Vagina (tissue), 2 donors: ENCODE measurements at places on chromosomes 5 and 9.

GRCh38 chr9:114722937-114723620 lies 41.1 kb upstream of the TEX48 start:
- no peak for DNase-seq

GRCh38 chr5:42595597-42595996 lies 161.0 kb upstream of the CCDC152 start:
- no peak for DNase-seq

DNA sequence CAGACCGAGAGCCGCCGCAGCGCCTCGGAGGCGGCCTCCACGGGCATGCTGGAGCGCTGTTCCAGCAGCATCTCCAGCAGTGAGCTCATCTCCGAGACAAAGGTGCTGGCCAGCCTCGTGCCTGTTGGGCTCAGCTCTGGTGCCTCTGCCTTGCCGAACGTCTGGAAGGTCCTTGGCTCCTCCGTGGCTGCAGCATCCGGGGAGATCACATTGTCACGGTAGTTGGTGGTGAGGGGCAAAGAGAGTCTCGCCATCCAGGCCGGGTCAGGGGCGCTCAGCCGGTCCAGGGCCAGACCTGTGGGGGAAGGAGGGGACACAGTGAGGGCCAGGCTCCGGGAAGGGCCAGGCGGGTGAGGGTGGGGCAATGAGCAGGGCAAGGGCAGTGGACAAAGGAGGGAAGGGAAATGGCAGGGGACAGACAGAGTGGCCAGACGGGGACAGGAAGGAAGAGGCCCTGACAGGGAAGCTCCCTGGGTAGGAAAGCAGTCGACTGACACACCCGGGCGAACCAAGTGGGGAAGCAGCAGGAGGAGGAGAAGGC lies 12.4 kb downstream of the PCDH12 start:
- DNase-seq, result no peak

GRCh38 chr9:74172874-74173273 lies 324.3 kb upstream of the RORB start:
- no peak for DNase-seq

DNA sequence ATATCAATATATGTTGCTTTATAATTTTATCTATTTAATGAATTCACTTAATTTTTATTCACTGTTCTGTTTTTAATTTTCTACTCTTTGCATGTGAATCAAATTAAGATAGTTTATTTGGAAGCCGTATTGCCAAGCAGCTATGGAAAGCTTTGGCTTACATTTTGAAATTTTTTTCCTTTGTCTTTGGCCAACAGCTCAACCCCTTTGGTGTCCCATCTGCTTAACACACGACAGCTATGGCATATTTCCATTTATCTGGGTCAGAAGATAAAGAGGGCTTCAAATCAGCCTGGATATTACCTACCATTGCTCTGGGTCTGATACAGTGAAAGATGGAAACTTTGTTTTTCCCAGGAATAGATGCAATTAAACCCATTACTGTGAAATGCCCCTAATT lies 201.0 kb downstream of the WDR70 start:
- DNase-seq, result no peak

- DNase-seq, result no peak
Measured at GRCh38 chr9:101081641-101082040, 53.1 kb downstream of the PLPPR1 start.

- no peak for DNase-seq
Measured at GRCh38 chr5:125574491-125575044, 828.1 kb upstream of the ZNF608 start.

DNA sequence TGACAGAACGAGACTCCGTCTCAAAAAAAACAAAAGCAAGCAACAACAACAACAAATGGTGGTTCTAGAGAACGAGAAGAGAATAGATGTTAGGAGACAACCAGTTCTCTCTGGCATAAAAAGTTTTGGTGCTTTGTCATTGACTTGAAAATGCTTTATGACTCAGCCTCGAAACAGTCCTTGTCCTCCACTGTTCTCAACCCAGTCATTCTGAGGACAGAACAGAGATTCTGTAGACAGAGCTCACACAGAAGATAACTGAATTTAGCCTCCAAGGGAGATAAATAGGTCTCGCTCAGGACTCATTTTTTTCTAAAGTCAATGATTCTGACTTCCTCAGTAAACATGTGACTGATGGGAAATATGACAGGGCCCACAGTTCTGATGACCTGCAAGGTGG lies 76.0 kb upstream of the FSTL4 start:
- DNase-seq, result no peak

DNA sequence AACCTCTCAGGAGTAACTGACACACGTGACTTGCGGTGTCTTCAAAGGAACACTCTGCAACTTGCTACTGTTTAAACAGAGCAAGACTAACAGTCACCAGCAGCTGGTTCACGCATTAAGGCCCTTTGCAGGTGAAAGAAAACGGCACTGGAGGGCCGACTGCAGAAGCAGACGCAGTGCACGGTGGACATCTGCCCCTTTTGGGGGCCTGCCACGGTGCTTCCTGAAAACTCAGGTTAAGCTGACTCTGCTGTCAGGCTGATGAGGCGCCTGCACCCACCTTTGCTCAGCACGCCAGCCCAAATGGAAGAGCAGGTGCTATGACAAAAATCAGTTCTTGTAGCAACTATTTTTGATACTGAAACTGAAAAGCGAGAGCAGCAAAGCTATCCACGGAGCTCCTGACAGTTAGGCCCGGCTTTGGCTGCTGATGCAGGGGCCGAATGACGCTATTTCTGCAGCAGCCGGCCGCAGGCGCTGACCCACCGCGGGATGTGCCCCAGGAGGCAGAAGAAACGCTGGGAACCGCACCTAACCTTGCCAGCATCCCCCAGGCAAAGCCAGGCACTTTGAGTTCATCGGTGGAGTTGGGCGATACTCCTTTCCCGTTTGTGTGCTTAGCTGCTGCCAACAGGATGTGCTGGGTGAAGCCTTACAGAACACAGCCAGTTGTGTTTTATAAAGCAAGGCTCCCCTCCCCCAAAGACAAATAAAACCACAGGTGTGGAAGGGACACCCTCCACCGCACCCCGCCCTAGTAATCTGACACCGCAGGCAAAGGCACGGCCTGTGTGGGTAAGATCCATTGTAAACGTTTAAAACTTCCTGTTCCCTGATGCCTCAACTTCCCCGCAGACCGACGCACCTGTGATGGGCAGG lies 21.1 kb upstream of the TERT start:
- no peak for DNase-seq

DNA sequence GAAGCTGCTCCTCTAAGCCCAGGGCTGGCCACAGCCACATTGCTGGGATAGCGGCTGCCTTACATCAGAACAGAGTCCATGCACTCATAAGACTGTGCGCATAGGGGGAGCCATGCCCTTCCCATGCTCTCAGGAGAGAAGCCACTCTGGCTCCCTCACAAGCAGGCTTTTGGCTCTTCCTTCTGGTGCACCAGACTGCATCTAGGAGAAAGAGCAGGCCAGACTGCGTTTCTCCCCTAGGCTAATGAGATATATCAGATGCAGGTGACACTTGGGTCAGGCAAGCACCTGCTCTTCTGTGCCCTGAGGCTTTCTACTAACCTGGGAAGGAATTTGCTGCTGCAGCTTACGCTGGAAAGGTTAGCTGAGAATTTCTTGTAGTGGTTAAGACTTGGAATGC lies 43.2 kb upstream of the BRINP1 start:
- DNase-seq, result no peak

DNA sequence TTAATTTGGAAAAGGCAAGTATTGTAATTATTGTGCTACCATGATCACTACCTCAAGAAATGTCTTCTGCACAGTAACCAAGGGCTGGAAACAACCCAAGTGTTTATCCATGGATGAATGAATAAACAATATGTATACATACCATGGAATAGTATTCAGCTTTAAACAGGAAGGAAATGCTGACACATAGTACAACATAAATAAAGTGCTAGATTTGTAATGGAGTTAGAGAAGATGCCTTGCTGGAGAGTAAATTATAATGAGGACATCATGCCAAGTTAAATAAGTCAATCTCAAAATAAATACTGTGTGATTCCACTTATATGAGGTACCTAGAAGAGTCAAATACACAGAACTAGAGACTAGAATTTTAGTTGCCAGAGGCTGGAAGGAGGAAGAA lies 160.0 kb downstream of the CCDC192 start:
- no peak for DNase-seq

DNA sequence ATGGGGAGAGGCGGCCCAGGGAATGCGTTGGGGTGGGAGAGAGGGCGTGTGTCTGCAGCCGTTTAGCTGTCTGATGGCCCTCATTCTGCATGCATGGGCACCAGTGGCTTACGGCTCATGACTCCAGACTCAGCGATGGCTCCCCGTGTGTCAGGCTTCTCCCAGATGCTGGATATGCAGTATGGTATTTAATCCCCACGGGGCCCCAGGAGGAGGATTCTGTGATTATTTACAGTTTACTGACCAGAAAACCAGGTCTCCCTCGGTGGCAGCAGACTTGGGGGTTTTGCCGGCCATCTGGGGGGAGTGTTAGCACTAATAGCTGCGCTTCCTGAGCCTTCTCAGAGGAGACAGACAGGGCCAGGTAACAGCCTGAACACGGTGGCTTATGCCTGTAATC lies 4.3 kb downstream of the PRDM12 start:
- no peak for DNase-seq

DNA sequence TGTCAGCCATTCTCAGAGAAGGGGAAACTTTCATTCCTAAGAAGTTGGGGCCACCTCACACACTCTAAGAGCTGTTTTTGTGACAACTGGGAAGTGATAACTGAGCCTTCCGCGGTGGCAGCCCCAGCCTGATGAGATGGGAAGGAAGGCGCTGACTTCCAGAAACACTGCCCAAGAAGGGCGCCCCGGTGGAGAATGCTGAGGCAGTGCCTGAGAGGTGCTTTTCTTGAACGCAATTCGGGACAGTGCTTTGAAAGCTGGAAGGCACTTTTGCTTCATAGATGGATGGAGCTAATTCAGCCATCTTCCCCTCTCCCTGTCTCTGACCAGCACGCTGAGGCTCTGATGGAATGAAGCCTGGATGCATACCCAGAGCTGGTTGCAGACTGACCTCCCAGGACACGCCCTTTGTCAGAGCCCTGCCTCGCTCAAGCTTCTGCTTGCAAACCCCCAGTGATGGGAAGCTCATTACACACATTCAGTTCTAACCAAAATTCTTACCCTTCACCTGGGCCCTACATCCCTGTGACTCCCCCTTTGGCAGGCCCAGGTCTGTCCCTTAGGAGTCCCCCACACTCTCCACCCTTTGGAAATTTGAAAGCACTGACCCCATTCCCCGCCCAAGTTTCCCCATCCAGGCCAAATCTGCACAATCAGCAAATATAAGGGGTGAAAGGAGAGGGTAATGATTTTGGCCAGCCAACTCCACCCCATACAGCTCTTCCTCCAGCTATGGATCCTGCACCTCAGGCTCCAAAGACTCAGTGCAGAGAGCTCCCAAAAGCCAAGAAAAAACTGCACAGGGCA lies 66.6 kb upstream of the SLC25A51 start:
- no peak for DNase-seq

GRCh38 chr5:174872271-174872670 lies 147.9 kb downstream of the MSX2 start:
- DNase-seq, result no peak

GRCh38 chr5:139514486-139514856 lies 31.9 kb upstream of the STING1 start:
- DNase-seq, result no peak

DNA sequence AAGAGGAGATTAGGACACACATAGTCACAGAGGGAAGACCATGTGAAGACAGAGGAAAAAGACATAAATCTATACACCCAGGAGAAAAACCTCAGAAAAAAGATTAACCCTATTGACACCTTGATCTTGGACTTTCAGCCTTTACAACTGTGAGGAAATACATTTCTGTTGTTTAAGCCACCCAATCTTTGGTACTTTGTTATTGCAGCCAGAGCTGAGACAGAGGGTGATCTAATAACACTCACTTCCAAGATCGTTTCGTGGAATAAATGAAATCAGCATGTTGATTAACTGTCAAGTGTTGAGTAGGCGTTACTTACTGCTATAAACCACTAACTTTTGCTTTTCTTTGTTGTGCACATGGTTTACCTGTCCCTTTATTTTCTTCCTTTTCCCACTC lies 361.2 kb upstream of the RIOK2 start:
- no peak for DNase-seq

GRCh38 chr5:14115323-14115895 lies 27.7 kb upstream of the TRIO start:
- no peak for DNase-seq
